B cell (primary cell): ENCODE measurements at places on chromosomes 5 and 9. TPM values are rescaled to one million over a fixed set of nuclear protein-coding genes. Genes with fewer than 3 reads are reported as not detected.

TXNDC8 gene
- total RNA-seq, result not detected in 2 replicates

IL3 gene
- total RNA-seq, result not detected in 2 replicates

DNA sequence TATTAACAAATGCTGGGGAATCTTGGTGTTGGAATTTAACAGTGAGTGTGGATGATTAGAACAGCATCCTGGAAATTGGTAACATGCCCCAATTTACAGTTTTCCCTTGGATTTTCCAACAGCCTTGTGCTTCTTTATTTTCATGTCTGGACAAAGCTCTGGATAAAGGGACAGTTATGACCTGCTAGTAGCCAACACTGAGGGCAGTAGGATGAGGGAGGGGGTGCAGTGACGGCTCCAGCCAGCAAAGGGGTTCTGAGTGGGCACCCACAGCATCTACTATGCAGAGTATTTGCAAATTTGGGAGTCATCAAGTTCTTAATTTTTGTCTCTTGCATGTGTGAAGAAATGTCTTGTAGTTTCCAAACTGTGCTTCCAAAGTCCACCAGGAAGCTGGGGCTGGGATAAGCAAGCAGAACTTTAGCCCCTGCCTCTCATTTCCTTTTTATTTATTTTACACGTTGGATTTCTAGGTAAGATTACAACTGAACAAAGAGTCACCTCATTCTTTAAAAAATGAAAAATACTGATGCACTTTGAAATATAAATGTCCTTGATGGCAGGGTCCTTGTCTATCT, 63.0 kb upstream of the SELENOP start:
- H3K27ac ChIP-seq, result no peak overlapping the region
- no peaks in the 10 kb centered on the region for H3K4me1 ChIP-seq
- no peaks in the 10 kb centered on the region for H3K36me3 ChIP-seq

DNA sequence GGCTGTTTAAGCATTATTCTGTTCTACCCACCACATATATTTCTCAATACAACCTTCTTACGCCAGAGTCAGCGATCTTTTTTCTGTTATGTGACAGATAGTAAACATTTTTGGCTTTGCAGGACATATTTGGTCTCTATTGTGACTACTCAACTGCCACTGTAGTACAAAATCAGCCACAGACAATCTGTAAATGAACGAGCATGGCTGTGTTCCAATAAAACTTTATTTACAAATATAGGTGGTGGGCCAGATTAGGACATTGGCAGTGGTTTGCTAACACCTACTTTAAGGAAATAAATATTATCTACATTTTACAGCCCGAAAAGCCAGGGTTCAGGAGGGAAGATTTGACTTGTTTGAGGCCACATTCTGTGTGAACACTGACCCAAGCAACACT, 40.2 kb upstream of the FBXW11 start:
- no peak for DNase-seq
- H3K36me3 ChIP-seq, result peaks cover 77% of the 10 kb centered on the region
- H3K27me3 ChIP-seq, result no peaks in the 10 kb centered on the region
- no peak overlapping the region for H3K4me3 ChIP-seq
- no peaks in the 10 kb centered on the region for H3K4me1 ChIP-seq
- H3K27ac ChIP-seq, result no peak overlapping the region

TRPM6 gene
- total RNA-seq, result not detected in 2 replicates

ESM1 gene
- total RNA-seq, result not detected in 2 replicates

DNA sequence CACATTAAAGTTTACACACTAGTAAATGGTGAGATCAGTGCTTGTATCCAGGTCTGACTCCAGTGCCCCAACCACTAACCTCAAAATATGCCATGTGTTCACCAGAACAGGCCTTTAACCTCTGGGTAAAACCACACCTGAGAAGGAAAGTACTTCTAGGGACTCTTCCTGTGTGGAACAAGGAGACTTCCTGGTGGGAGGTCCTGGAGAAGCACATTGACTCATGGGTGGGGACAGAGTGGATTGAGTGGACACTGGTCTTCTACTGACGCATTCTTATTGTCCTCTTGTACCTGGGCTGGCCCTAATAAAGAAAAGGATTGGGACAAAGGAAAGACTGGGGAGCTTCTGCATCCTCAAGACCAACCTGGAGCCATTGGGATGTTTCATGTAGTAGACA, 43.4 kb downstream of the ANGPTL2 start:
- H3K36me3 ChIP-seq, result no peaks in the 10 kb centered on the region
- no peak overlapping the region for H3K27ac ChIP-seq
- no peak for DNase-seq
- no peak overlapping the region for H3K4me3 ChIP-seq

DNA sequence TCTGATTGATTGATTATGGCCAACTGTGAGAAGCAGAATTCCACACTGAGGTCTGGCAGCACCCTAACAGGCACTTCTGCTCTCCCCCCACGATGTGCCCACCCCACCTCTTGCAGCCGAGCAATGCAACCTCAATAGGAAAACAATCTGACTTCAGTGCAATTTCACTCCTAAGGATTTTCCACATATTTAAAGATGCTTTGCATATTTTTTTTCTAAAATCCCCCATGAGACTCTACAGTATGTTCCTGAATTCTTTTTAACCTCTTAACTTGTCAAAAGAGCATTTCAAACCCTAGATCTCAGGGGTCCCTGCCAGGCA, 243.1 kb downstream of the AUH start:
- no peak overlapping the region for H3K27ac ChIP-seq
- H3K36me3 ChIP-seq, result no peaks in the 10 kb centered on the region
- no peak for DNase-seq

GRCh38 chr9:14782286-14783051, 59.9 kb upstream of the CER1 start:
- no peak overlapping the region for H3K4me3 ChIP-seq
- H3K27me3 ChIP-seq, result no peaks in the 10 kb centered on the region
- H3K36me3 ChIP-seq, result no peaks in the 10 kb centered on the region
- DNase-seq, result no peak
- no peaks in the 10 kb centered on the region for H3K4me1 ChIP-seq

DNA sequence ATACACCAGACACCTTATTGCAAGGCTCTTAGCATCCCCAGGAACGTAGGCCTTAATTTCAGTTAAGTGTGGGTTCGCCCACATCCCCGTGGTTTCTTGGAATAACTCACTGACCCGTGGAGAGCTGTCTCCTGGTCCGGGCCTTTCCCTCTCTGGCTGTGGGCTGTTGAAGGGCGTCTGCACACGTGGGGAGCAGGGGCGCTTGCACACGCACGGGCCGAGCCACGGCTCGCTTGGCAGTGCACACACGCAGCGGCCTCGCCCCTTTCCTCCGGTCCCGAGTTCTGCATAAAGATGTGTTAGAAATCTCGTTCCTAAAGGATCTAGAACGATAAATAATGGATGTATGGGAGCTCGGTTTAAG, 141.9 kb downstream of the PBX3 start:
- H3K36me3 ChIP-seq, result no peaks in the 10 kb centered on the region
- H3K4me1 ChIP-seq, result peaks cover 11% of the 10 kb centered on the region
- DNase-seq, result no peak
- H3K27me3 ChIP-seq, result peaks cover 13% of the 10 kb centered on the region
- peak overlapping the region; percentile 60 for H3K4me3 ChIP-seq
- no peak overlapping the region for H3K27ac ChIP-seq
